ENCODE measurements at places on chromosomes 11 and 22.

DNA sequence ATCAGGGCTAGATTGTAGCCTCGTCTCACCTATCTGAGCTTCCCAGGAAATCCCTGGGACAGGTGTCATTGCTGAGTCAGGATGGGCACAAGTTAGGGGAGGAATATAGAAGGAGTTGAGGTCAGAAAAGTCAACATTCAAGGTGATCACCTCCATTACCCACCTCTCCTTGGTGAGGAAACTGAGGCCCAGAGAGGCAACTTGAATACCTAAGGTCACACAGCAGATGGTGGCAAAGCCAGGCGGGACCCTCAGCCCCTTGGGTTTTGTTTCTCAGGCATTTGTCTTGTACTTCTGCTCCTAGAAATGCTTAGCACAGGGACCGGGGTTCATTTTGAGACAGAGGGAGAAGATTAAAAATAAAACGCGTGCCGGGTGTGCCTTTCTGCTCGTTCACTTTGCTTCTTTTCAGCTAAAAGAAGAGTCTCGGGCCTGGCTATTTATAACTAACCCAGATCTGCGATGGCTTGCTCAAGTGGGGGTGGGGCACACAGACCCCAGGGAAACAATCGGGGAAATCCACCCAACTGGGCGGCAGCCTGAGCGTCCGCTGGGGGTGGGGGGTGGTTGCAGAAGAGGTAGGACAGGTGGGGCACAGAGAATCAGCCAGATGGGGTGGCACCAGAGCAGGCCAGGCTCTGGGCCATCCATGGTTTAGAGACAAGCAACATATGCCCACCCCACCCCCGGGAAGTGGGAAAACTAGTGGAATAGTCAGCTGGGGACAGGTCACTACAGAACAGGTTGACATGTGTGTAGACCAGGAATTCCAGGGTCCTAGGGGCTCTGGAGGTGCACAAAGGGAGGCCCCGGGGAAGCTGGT lies 3.9 kb upstream of the GNAZ start:
- DNase-seq = no peak

DNA sequence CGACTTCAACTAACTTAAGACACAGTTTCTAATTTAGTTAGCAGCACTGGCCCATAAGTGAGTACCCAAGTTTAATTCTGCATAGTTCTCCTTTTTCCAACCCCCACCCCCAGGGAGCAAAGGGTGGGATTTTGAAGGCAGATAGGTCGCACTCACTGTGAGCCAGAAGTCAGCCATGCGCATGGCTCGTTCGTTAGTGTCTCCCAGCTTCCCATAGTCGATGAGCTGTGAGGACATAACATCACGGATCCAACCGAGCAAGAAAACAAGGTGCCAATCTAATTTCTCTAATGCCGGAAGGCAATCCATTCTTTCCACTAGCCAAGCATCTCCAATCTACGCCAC lies 577 bp downstream of the MRPL17 start:
- no peak for DNase-seq

DNA sequence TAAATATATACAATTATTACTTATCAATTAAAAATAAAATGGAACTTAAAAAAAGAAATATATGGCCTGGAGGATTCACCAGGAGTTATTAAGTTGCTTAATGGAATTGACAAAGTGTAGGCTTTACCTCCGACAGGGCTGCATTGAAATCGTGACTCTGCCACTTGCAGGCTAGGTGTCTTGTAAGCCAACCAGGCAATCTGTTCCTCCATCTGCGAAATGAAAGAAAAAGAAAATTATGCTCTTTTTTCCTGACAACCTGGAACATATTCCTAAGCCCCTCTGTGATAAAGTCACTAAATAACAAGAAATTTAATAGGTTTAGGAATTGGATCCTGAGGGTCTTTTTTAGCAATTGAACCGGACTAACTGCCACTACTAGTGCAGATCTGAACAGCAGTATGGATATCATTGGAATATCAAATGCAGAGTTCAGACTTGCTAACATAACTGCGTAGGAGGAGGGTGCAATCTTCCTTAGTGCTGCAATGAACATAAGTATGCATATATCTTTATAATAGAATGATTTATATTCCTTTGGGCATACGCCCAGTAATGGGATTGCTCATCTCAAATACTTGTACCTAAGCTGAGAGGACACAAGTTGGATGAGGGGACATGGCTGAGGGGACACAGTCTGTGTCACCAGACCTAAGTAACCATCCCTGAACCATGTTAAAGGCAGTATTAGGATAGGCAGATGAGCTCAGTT lies 42.5 kb upstream of the CEP126 start:
- DNase-seq = no peak

GRCh38 chr22:41847300-41847699 lies 14.4 kb downstream of the SREBF2 start:
- DNase-seq = no peak

- no peak for DNase-seq
Observed at GRCh38 chr11:103528046-103528445, 418.8 kb downstream of the DYNC2H1 start.

- DNase-seq = no peak
Observed at GRCh38 chr11:123253911-123254310, 58.9 kb upstream of the CLMP start.

GRCh38 chr22:22342697-22343580 lies 98.4 kb downstream of the VPREB1 start:
- peak; percentile 51 for DNase-seq

- no peak for DNase-seq
Observed at GRCh38 chr11:131491503-131491902, 121.1 kb downstream of the NTM start.

DNA sequence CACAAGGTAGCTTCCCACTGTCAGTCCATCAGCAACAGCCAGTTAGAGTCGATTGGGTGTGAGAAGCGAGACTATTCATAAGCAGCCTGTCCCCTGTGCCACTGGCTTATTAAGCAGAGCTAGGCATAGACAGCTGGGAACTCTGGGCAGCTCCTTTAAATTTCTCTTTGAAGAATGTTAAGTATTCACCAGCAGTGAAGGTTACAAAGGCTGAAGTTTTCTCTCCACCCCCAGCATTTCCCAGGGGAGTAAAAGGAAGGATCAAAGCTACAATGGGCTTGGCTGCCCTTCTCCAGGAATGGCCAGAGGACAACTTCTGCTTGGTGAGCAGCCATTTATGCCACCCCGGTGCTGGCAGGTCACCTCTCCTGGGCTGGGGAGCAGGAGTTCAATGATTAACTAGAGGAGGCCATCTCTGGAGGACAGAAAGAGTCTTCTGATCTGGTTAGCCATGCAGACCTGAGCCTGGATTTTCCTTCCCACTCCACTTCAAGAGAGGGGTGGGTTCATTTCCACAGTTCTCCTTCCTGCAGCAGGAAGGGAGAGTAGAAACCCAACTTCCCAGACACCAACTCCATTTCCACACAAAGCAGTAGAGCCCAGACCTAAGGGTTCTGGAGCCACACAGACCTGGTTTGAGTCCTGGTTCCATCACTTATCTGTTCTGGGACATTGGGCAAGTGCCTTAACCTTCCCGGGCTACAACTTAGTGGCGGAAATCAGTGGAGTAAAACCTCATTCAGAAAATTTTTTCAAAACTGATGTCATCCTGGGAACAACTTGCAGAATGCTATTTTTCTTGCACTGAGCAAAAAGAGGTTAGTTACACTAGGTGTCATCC lies 22.6 kb downstream of the POU2AF3 start:
- DNase-seq = no peak

DNA sequence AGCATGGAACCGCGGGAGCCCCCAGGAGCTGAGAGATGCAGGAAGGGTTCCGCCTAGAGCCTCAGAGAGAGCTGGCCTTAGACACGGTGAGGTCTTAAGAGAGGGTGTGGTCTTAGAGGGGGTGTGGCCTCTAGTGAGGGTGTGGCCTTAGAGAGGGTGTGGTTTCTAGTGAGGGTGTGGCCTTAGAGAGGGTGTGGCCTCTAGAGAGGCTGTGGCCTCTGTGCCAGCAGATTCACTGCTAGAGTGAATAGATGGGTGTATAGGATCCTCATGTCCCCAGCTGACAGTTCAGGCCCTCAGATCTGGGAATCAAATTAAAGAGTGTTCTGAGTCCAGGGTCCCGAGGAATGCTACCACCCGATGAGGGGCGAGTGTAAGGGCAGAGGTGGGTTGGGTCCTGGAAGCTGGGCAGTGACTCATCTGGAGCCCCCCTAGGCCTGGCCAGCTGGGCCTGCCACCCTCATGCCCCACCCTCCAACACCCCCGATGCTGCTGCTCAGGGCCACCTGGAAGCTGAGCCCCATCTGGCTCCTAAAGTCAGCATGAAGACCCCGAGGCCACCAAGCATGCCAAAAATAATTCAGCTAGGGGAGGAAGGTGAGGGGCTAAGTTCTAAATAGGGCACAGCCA lies 49.5 kb downstream of the IGF2 start:
- no peak for DNase-seq

DNA sequence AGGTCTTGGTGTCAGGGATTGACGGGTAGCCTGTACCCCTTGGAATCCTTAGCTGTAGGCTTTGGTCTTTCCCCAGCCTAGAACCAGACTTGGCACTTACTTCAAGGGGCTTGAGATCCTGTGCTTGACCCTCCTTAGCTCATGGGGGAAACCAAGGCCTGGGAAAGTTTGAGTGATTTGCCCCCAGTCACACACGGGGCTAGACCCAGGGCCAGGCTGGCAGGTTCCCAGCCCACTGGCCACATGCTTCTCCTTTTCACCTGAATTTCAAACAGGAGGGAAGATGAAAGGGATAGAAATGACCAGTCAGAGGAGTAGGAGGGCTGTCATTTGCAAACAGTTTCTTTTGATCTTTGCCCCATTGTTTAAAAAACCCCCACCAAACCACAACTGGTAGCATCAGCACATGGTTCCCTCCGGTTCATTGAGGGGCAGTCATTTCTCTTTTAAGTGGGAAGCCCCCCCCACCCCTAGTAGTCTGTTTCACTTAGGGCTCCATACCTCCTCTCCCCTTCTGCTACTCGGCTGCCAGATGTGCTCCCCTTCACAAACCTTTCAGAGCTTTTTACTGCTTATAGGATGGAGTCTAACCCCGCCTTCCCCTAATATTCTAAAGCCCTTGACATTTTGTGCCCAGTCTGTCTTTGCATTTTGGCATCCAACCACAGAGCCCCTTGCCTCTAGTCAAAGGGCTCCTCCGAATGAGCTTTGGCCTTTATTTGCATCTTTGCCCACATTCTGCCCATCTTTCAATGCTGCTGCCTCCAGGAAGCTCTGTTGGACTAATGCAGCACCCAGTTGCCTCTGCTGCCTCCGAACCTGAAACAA lies 37.6 kb downstream of the ZNRF3 start:
- no peak for DNase-seq
